ENCODE measurements at places on chromosomes 5 and 9.

GRCh38 chr5:103901885-103902284, 339.3 kb upstream of the NUDT12 start:
- no peak for DNase-seq

GRCh38 chr5:180097926-180098325, 26.4 kb upstream of the RNF130 start:
- no peak for DNase-seq

GRCh38 chr9:70880535-70880934, 240.9 kb downstream of the TRPM3 start:
- DNase-seq: no peak

DNA sequence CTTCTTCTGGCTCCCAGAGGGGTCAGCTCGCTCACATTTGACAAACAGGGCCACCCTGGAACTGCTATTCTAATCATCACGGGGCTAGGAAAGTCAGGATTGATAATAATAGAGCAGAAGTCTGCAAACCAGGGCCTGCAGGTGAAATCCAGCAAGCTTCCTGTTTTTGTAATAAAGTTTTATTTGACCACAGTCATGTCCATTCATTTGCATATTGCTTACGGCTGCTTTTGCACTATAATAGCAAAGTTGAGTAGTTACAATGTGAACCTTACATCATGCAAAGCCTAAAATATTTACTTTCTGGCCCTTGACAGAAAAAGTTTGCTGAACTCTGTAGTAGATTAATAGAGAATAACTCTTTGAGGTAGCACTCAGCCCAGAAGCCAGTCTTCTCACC, 63.2 kb upstream of the CTXN3 start:
- no peak for DNase-seq

DNA sequence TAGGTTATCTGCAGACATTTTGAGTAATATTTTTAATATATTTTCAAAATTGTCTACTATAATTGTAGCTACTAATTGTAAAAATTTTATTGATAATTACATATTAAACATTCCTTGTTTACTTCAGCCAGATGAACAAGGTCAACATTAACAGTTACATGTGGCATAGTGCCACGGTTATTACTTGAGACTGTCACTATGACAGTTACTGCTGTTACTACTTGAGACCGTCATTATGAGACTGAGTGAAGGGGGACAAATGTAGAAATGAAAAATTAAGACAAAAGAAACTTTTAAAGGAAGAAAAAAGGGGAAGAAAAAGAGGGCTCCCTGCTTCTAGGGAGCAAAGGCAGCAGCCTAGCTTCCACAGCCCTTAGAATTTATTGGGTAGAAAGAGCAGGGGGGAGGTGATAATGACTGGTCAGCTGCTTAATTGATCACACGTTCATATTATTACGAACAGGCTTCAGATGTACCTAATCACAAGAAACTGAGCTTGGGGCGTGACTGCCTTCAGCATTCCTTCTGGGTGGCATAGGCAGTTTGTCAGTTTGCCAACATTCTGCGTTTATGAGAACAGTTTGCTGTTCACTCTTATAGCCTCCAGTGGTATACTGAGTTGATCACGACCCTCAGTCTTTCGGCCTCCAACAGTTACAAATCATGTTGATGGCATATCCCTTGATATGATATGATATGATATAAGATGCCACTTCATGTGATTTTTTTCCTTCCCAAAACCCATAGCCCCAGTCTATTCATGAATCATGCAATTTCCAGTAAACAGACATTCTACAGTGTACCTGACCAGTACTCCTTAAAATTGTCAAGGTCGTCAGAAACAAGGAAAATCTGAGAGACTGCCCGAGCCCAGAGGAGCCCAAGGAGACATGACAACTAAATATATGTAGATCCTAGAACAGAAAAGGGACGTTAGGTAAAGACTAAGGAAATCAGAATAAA, 13.1 kb downstream of the MARCHF6 start:
- no peak for DNase-seq

Measured in SIG-M5 (cell line).